ENCODE measurements at places on chromosomes 11 and 22. TPM values are rescaled to one million over a fixed set of nuclear protein-coding genes. Genes with fewer than 3 reads are reported as not detected.

DNA sequence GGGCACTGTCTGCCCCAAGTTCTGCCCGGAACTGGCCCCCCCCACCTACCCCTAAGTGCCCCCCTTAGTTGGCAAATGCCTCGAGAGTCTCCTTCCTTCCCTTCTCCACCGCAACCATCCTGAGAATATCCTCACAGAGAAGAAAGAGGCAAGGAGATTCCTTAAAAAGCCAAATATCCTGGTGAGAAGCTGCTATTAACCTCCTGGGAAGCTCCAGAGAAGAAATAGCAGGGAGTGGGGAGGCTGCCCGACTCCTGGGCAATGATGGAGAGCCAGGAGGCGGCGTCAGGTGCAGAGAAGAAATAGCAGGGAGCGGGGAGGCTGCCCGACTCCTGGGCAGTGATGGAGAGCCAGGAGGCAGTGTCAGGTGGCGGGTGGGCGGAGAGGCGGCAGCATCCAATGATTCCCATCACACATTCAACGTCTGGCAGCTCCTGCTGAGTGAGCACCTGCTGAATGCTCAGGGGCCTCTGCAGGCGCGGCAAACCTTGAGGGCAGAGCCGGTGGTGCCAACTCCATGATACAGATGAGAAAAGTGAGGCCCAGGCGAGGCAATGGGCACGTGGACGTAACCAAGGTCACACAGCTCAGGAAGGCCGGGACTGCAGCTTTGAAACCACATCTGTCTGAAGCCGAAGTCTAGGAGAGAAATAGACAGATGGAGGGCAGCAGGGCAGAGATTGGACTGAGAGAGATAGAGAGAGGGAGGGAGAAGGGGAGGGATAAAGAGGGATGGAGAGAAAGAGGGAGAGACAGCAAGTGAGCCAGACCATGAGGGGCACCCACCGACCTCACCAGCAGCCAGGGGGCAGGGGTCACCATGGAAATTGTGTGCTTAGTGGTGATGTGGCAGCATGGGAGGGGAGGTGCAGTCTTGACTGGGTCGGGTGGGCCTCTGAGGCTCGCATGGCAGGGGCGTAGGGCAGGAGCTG is 58.3 kb downstream of the CYTH4 start:
- DNase-seq, result no peak

Gene MS4A2
- not detected for total RNA-seq

DNA sequence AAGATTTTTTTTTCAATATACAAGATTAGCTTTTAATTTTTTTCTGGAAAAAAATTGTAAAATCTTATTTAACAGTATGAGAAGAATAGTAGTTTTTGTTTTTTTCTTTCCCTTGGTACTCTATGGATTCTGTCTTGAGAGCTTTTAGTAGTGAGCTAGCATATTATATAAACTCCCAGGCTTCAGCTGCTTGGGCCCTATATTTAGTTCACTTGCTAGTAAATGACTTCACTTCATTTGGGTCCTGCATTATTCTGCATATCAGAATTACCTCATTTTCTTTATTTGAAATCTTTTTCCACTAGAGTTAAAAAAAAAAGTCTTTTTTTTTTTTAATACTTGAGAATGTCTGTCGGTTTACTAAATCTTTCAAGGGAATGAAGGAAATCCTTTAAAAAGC is 33.1 kb downstream of the HIPK3 start:
- no peak for DNase-seq

Gene LSP1
- 2.4 TPM for total RNA-seq

Gene VSIG10L2
- total RNA-seq, result 0.10 TPM

GRCh38 chr11:45942381-45942780 is 19.9 kb downstream of the LARGE2 start:
- no peak for DNase-seq

DNA sequence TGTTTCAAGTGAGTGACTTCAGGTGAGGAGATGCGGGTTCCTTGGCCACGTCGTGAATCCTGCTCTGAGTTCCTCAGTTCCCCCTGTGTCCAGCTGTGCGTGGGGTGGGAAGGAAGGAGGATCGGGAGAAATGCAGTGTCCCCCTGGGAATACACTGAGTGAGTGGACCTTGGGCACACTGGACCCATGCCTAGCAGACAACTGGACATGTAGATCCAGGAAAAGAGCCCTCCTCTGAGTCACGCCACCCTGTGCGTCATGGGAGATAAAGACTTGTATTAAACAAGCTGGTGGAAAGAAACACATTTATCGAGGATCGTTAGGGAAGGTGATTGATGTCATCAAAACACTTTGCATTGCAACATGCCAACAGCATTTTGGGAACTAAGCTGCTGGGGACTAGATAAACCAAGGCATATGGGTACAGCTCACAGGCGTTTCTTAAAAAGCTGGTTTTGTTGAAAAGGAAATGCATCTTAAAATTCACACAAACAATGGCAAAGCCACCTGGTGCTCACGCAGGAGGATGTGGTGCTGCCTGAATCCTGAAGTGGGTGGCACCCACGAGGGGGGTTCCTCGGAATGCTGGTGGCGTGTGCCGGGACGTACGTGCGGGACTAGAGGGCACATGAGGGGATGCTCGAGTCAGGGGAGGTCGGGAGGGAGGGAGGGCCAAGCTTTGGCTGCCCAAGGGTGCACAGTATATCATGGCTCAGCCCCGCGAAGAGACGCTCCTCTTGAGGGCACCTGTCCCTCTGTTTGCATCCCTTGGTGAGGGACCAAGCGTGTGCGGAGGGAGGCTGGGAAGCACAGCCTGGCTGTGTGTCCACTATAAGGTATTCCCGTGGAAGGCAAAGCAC is 303.5 kb downstream of the TBC1D22A start:
- no peak for DNase-seq

GRCh38 chr22:36253523-36254490 is 874 bp downstream of the APOL1 start:
- peak; percentile 27 for DNase-seq

Gene OR51A2
- not detected for total RNA-seq

- no peak for DNase-seq
These were observed 95.0 kb upstream of the CD44 start for GRCh38 chr11:35043936-35044335.

- no peak for DNase-seq
These were observed 47.4 kb downstream of the RPS6KA4 start for GRCh38 chr11:64406221-64406946.

DNA sequence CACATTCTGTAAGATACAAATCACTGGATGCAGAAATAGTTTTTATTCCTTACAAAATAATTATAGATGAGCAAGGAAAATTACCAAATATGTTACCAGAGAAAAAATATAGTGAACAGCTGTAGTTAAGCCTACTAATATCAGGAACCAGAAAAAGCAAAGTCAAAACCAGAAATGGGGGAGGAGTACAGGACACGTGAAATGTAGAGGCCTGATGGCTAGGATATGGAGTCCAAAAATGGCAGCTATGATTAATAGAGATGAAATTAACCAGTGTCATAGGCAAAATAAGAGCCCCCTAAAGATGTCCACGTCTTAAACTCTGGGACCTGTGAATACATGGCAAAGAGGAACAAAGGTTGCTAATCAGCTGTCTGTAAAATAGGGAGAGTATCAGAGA is 34.1 kb downstream of the MRE11 start:
- DNase-seq, result no peak

GRCh38 chr22:42931421-42932196 is 74.5 kb upstream of the ARFGAP3 start:
- DNase-seq, result no peak

Gene C11orf86
- not detected for total RNA-seq

- DNase-seq, result peak; percentile 64
These were observed 11.8 kb downstream of the TUB start for GRCh38 chr11:8092587-8093424.

Gene ART5
- not detected for total RNA-seq

- DNase-seq, result peak; percentile 67
These were observed 20.8 kb upstream of the PICALM start for GRCh38 chr11:86089659-86090058.

GRCh38 chr22:26431261-26431995 is 2.4 kb downstream of the ASPHD2 start:
- no peak for DNase-seq

DNA sequence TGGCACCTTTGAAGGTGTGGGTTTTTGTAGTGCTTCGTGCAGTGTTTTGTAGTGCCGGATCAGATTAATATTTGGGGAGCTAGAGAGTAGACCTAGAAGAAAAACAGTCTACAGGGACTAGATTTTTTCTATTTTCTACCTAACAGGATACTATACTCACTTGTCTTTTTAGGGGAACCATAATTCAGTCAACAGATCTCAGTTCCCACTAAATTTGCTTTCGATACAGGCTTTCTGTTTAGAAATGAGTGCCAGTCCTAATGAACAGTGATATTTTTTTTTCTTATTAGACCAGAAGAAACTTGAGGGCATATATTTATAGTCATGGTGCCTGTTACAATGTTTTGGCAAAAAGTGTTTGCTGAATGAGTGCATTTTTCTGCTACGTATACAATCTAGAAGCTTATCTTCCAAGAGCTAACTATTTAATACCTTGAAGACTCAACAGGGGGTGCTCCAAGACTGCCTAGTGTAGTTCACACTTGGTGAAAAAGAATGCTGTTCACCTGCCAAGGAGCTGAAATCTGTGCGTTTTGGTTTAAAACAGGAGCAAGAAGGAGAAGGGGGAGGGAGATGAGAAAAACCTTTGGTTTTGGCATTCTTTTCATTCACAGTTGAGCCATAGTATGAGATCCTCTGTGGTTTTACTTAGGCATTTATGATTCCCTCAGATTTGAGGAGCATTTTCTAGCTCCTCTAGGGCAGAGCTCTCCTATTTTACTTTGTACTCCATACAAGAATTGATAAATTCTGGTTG is 44.9 kb upstream of the VSTM5 start:
- peak; percentile 65 for DNase-seq

- DNase-seq, result no peak
These were observed 236.9 kb downstream of the CADM1 start for GRCh38 chr11:115267238-115267781.

Gene RELT
- total RNA-seq, result 4.2 TPM

DNA sequence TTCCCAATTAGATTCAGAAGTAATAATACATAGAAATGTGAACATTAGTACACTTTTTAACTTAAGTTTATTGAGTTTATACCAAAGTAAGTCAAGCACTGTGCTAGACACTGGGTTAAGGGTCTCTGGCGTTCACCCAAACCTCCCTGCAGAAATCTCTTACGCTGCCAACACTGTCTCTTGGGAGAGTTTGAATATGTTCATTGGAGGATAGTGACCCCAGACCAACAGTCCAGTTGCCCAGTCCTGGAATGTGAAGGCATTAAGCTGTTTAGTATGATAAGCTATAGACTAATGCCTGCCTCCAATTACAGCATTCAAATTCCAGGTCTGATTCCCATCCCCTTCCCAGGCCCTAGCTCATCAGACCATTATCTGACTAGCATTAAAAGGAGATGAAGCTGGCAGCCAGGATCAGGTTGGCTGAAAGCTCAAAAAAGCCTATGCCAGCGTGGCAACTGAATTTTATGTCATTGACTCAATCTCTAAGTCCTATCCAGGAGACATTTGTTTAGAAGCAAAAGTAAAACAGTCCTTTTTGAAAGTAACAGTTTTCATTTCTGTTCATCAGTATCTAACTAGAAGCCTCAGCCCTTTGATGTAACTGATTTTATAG is 77.8 kb downstream of the SFI1 start:
- no peak for DNase-seq

DNA sequence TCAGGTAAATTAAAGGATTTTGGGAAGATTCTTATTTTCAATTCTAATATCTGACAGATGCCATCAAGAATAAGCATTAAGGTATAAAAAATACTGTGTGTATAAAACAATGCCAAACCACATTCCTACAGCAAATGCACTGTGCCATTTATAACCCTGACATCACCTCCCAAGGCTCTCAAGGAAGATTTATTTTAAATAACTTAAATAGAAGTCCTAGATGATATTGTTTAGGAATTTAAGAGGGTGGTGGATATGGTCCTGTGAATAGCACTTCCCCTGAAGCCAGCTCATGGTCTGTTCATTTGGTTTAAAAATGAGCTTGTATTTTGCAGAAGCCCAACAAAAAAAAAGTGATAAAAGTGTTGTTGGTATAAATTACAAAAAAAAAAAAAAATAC is 32.1 kb downstream of the PPIL2 start:
- no peak for DNase-seq

Gene EHBP1L1
- 47.8 TPM for total RNA-seq

- DNase-seq, result no peak
These were observed 98.9 kb downstream of the ARHGAP20 start for GRCh38 chr11:110613197-110613918.

- no peak for DNase-seq
These were observed 290.8 kb upstream of the B3GAT1 start for GRCh38 chr11:134702827-134703226.

DNA sequence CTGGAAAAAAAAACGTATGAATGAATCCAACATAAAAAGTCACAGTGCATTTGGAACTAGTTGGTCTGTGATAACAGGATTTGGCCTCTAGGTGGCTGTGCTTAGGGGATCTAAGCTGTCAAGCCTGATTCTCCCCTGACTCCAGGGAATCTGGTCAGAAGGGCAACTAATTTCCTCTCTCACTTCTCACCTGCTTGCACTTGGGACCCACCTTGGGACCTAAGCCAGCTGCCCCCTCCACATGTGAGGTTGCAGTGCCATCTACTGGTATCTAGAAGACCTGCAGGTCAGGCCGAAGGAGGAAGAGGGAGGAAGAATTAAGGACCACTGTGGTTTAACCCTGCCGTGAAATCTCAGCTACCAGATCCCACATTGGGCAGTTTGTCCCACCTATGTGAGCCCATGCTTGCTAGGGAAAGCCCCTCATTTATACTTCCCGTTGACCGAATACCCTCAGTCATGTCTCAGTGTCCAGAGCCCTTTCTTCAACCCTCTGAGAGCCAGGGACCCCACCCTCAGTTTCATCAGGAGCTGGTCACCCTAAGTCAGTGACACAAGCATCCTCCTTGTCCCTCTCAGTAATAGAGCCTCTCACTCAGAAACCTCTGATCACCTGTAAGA is 33.2 kb upstream of the CAVIN3 start:
- DNase-seq, result peak; percentile 42

GRCh38 chr11:117749541-117749910 is 47.5 kb downstream of the DSCAML1 start:
- no peak for DNase-seq

Gene CBLIF
- not detected for total RNA-seq

DNA sequence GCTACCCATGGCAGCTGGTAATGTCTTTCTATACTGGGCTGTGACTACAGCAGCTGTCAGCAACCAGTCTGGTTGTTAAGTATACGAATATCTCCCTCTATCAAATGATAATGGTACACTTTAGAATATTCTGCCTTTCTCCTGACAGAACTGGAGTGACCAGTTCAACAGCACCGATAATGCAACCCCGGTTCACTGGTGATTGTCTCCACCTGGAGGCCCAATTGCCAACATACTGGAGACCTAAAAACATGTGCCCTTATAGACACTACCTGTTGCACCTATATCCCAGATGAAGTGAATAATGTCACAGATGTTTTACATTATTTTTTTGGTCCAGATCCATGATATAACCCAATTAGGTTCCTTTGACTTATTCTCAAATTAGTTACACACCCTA is 21.1 kb downstream of the OR5P2 start:
- DNase-seq, result no peak

Measured in RPMI7951 (cell line).